ENCODE measurements at places on chromosomes 13 and 19. TPM values are rescaled to one million over a fixed set of nuclear protein-coding genes. Genes with fewer than 3 reads are reported as not detected.

Gene GPR12
- total RNA-seq: not detected

Gene U2AF1L4
- 18.8 TPM for total RNA-seq

Gene SERPINE3
- total RNA-seq: not detected

Gene LRRC8E
- total RNA-seq: 5.7 TPM

Gene ZNF599
- total RNA-seq: 5.8 TPM

Gene FLT3LG
- 11.2 TPM for total RNA-seq

Measured in HFFc6 (cell line).